ENCODE measurements at places on chromosomes 13 and 19.

- DNase-seq, result no peak
Measured at GRCh38 chr13:99257291-99257690, 888 bp downstream of the GPR18 start.

DNA sequence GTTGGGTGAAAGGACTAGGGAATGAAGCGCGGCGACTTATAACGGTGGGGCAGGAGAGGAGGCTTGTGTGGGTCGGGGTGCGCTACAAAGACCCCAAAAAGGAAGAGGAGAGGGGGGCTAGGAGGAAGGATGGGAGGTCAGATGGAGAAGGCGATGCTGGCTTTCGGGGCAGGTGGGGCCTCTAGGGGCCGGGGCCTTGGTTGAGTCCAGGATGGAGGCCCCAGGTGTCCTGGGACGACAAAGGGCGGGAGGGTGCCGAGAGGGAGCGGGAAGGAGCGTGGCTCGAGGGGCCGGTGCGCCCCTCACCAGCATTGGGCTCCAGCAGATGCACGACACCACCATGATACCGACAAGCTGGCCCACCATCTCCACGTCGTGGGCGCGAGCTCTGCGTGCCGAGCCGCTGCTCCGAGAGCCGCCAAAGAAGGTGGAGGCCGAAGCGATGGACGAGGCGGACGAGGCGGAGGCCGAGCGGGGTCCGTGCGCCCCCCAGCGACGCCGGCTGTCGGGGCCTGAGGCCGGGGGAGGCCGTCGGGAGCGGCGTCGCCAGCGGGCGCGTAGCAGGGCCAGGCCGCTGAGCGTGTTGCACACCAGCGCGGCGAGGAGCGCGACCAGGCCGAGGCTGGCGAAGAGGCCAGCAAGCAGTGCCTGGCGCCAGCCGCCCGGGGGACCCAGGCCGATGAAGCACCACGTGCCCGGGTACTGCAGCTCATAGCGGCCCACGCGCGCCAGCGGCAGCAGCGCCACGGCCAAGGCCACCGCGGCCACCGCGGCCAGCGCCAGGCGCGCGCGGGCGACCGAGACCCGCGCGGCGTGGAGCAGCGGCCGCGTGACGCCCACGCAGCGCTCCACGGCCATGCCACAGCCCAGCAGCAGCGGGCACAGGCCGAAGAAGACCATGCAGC is 1.8 kb downstream of the PTGER1 start:
- DNase-seq, result no peak

DNA sequence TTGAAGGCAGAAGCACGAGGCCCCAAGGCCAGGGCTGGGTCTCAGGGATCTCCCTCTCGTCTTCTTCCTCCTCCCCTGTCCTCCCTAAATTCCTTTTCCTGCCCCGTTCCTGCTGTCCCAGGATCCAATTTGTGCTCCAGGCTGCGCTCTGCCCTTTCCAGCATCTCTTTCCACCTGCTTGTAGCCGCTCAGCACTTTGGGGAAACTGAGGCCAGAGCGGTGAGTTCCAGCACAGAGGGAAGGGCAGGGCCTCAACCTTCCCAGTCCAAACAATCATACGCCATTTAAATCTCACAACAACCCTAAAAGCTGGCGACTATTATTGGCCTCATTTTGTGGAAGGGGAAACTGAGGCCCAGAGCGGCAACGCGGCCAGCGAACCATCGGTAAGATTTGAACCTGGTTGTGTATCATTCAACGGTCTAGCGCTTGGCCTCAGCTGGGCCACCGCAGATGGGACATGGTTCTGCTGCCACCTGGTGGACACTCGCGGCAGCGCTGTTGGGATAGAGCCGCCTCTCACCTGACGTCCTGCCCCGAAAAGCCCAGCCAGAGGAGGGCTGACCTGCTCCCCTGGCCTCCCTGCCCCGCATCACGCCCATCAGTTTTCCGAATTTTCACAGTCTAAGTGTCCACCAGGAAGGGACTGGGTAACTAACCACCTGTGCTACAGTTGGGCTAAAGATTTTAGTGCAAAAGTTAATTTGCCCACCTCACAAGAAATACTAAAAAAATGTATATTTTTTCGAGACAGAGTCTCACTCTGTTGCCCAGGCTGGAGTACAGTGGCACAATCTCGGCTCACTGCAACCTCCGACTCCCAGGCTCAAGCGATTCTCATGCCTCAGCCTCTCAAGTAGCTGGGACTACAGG is 4.2 kb upstream of the RPL18A start:
- peak; percentile 81 for DNase-seq

DNA sequence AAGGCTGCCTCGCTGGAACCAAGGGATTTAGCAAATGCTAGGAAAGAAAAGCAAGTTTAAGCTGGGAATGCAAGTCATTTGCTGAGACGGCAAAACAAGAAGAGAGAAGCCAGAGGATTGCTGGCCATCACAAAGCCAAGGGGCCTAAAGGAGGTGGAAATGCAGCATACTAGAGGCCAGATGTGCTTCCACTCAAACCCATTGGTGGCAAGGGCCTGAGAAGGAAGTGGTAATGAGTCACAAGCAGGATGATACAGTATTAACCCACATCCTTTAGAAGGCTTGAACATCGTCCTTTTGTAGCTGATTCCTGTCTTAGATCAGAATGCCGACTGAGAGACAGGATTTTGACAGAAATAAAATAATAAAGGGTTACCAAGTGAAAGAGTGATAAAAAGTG is 68.2 kb downstream of the ITGBL1 start:
- DNase-seq, result no peak

DNA sequence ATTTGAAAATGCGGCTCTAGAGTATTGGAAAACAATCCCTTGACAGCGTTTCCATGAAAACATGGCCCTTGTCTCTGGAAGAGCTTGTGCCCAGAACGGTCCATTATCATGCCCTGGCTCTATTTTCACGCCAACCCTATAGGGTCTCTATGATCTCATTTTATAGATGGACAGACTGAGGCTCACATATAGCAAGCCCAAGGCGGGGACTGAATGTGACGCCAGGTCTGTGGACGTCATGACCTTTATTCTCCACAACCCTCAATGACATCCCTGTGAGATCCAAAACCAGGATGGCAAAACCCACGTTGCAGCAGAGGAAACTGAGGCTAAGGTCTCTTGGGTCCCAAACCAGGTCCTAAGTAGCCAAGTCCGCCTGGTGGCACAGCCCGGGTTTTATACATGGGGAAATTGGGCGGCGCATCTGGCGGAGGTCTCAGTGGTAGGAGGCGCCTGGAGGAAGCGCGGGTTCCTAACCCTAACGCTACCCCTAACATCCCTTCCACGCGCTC is 425 bp upstream of the COLGALT1 start:
- no peak for DNase-seq

- DNase-seq, result no peak
Measured at GRCh38 chr13:35729926-35730627, 253.6 kb upstream of the MAB21L1 start.

- DNase-seq, result no peak
Measured at GRCh38 chr13:110942248-110942981, 27.5 kb upstream of the ANKRD10 start.

DNA sequence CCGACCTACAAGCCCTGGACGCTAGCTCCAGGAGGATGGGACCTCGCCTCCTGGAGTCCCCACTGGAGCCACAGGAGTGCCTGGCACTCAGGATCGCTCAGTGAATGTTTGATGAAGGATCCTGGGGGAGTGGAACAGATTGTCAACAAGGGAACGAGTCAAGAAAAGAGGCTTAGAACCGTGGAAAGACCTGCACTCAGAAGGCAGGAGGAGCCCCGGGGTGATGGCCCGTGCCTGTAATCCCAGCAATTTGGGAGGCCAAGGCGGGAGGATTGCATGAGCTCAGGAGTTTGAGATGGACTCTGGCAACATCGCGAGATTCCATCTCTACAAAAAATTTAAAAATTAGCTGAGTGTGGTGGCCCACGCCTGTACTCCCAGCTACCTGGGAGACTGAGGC is 38.9 kb downstream of the ATP12A start:
- DNase-seq, result no peak

DNA sequence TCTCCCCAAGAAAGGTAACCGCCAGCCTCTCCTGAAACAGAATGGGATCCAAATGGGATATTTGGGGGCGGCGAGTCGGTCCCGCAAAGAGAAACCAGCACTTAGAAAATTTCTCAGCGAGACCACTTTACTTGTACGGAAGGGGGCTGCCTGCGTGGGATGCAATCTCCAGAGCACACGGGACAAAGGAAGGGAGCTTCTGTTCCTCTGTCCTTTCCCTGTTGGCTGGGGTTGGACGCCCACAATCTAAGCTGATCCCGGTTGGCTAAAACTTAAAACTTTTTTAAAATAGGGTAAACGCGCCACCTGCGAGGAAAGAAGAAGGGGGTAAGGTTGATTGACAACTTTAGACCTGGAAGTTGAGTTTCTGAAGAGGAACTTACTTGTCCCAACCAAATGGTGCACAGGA is 826 bp upstream of the BSG start:
- DNase-seq, result peak; percentile 77

DNA sequence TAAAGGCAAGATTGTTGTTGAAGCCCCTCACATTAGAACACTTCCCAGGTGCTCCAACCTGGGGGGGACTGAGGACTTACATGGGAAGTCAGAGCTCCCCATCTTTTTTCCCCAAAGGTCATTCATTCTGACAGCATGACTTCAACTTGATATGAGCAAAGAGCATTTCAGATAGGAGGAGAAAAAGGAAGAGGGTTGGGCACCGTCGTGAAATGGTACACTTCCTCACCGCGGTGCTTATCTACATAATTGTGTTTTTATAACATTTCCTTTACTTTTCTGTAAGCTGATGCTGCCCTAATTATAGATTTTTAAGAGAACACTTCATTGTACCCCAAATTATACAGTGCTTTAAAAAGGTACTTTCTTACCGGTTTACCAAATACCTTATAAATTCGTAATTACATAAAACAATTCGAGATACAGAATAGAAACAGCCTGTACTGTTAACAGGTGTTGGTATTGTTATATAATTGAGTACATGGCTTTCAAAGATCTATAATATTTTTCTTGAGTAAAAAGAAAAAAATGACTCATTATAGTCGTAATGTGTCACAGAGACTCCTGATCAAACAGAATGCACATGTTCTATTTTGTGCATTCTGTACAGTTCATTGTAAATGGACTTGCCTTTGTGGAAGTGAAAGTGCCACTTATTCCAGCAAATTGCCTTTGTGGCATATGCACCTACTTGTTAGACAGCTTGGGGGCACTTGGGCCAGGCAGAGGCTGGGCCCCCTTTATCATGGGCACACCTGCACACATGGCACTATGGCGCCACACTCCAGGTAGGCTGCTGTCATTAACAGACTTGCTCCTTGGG is 81.8 kb downstream of the GGACT start:
- DNase-seq, result no peak

DNA sequence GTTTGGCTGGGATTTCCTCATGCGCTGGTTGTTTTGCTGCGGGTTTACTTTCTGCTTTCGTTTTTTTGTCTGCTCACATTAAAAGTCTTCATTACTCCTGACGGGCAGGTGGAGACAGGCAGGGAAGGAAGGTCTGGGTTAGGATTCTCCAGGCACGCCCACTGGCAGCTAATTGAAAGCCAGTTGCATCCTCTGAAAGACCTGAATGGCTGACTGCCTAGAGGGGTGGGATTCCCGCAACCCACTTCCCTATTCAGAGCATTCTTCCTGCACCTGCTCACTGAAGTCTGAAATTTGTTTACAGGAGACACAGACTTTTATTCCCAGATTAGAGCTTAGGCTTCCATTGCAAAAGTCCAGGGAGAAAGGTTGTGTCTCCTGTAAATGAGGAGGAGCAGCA is 172.0 kb downstream of the UQCRFS1 start:
- no peak for DNase-seq

GRCh38 chr19:28585796-28586195 is 627.2 kb downstream of the UQCRFS1 start:
- DNase-seq, result no peak

- DNase-seq, result no peak
Measured at GRCh38 chr13:50104493-50104892, 89.2 kb downstream of the KCNRG start.

DNA sequence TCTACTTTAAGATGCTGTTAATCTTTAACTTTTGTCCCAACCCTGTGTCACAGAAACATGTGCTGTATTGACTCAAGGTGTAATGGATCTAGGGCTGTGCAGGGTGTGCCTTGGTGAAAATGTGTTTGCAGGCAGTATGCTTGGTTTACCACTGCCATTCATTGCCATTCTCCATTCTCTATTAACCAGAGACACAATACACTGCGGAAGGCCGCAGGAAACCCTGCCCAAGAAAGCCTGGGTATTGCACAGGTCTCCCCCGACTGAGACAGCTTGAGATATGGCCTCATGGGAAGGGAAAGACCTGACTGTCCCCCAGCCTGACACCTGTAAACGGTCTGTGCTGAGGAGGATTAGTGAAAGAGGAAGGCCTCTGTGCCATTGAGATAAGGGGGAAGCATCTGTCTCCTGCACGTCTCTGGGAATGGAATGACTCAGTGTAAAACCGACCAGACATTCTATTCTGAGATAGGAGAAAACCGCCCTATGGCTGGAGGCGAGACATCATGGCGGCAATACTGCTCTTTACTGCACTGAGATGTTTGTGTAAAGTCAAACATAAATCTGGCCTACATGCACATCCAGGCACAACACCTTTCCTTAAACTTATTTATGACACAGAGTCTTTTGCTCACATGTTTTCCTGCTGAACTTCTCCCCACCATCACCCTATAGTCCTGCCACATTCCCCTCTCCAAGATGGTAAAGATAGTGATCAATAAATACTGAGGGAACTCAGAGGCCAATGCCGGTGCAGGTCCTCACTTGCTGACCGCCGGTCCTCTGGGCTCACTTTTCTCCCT is 13.1 kb upstream of the ZNF888 start:
- DNase-seq, result no peak

- no peak for DNase-seq
Measured at GRCh38 chr19:55436847-55437246, 6.3 kb downstream of the SHISA7 start.

GRCh38 chr19:29605653-29606419 is at the start of gene POP4:
POP4 (plus strand) TSS chr19:29606283; CDS start chr19:29606319, 36 bp downstream.
- DNase-seq, result peak; percentile 96

- no peak for DNase-seq
Measured at GRCh38 chr13:23007426-23007825, 173.4 kb upstream of the SGCG start.

DNA sequence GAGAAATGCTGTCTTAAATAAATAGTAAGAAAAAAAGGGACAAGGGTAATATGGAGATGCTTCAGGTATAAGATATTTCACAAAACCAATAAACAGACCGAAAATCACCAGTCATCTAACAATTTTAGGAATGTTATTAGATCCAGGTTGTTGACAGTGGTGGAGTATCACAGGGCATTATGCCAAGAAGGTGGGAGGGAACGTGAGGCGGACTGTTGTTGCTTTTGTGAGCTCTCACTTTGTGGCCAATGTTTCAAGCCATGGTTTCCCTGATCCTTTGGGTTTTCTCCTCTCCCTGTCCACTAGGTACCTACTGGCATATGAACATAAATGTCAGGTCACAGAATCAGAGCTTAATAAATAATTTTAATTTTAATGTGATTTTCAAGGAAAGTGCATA is 790.3 kb upstream of the SLITRK1 start:
- DNase-seq, result no peak

Measured in cerebellar cortex (tissue), 1 donor.